Caudate nucleus (tissue), 63 donors: ENCODE measurements at places on chromosomes 6 and 20.

DNA sequence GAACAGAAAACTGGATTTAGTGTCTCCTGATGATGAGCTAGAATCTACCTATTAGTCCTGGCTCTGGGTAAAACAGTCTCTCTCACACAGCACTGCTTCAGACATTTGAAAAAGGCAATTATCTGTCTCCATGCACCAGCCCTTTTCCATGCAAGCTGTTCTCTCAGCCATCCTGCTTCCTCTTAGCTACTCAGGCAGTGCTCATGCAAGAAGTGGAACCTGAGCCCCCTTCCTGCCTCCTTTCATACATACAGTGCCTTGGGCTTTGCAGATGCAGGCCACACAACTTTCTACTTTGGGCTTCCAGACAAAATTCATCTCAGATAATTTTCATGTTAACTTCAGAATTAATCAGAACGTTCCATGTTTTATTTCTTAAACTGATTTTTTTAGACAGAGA is 151.3 kb downstream of the RALGAPA2 start:
- DNase-seq, result no peak

DNA sequence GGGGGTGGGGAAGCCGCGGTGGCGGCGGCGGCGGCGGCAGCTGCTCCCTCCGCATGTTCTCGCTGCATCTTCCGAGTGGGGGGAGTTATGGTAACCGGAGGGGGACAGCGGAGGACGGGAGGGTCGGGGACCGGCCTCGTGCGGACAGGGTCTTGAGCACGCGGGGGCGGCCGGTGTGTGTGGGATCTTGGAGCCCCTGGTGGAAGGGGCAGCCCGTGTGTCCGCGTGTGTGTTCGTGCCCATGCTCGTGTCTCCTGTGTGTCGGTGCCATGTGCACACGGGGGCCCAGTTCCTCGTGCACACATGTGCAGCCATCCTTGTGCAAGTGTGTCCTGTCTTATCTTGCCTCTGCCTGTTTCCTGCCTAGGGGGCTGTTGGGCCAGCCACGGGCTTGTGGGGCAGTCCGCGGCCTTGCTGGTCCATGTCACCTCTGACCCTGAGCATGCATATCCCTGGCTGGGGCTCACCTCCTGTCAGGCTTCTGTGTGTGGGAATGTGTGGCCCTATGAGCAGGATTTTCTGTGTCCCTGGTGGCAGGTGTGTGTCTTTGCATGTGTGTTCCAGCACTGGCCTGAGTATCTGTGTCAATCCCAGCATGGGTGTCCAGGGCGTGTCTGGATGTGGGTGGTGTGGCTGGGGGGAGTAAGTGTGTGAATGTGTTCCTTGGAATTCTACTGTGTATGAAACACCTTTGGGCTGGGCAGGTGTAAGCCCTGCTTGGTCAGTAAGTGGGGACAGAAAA is 8.5 kb downstream of the SYNGAP1 start:
- no peak for DNase-seq

- no peak for DNase-seq
These were observed 55.7 kb downstream of the KHDC1L start for GRCh38 chr6:73169633-73170032.

DNA sequence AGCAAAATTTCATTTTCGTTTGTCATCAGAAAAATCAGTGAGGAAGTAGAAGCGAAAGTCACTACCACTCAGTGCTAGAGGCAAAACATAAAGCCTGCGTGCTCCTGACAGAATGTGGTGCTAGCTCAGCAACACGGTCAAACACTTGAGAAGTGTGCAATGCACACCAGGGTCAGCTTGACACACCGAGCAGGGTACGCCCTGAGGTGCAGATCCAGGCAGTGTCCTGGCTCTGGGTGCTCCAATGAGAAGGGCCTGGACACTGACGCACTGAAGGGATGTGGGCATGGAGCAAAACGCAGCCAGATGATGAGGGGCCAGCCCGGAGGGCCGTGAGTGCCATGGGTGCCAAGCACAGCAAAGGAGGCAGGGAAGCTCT is 5.9 kb downstream of the RNASET2 start:
- DNase-seq, result no peak
